Activated gamma-delta T cell treated with Interleukin-2 at 50 U/mL for 16 hours (primary cell): ENCODE measurements at places on chromosomes 7 and 10.

DNA sequence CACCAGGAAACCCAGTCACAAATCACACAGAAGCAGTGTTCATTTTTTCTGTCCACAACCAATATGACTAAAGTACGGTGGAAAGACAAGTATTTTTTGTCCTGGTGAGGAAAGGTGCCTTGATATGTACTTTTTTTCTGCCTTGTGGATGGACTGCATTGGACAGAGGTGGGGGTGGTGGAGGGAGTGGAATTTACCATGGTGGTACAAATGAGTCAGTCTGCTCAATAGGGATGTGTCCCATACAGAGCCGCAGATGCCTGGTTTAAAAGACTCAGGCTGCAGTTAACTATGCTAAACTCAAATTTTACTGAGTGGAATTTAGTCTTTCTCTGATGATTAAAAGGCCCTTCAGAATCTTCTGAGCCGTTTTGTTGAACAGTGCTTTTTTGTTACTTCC is 674.5 kb upstream of the GALNT17 start:
- no peak for DNase-seq

- no peak for DNase-seq
Observed at GRCh38 chr7:99667179-99667578, 12.6 kb downstream of the CYP3A5 start.

GRCh38 chr7:138481447-138482380 is 21.7 kb downstream of the TRIM24 start:
- no peak for DNase-seq

- no peak for DNase-seq
Observed at GRCh38 chr7:77310982-77311381, 105.2 kb downstream of the GSAP start.

DNA sequence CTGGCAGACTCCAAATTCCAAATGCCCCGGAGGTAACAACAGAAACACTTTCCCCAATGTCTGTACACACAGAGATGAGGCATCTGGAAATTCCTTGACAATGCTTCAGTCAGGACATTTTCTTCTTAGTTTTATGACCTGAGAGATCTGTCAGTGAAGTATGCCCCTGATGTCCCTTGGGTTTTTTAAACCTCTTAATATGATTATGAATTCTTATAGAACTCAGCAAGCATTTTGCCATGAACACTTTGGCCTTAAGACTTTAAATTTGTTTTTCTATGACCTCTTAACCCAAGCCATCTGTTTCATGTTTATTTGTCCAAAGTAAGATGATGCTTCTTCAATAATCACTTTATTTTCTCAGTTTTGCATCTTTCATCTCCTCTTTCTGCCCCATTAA is 1206.2 kb downstream of the GATA3 start:
- no peak for DNase-seq

DNA sequence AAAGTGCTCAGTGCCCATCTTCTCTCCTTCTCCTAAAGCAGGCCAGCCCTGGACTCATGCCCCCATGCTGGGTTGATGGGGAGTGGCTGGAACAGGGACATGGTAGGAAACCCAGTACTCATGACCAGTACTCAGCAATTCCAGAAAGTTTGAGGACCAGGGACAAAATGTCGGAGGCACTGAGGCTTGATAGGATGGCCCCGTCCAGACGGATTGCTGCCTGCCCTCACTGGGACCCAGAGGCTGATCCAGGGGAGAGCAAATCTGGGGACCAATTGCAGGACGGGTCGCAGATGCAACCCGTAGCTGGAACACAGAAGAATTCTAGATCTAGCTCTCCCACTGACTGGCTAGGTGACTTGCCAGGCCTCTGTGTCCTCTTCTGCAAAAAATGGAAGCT is 5.1 kb downstream of the ZCCHC24 start:
- DNase-seq, result no peak

- no peak for DNase-seq
Observed at GRCh38 chr7:40714363-40715052, 579.7 kb downstream of the SUGCT start.

- DNase-seq, result no peak
Observed at GRCh38 chr7:131522325-131522930, 34.0 kb downstream of the PODXL start.

DNA sequence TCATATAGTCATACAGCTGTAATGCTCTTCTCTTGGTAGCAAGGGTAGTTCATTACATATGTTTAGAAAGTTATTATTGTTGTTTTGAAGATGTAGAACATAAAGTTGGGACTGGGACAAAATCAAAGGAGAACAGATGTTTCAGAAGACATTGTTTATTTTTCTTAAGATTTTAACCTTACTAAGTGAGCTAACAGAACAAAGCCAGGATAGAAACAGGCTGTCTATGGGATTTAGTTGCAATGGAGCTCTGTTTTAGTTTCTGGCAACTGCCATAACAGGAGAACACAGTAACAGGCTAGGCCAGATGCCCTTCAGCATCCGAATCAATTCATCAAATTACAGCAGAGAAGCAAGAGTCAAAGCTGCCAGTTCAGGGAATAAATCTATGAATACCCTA is 382.4 kb downstream of the ARL4A start:
- DNase-seq, result no peak

- no peak for DNase-seq
Observed at GRCh38 chr7:21020667-21021066, 234.0 kb upstream of the SP8 start.

DNA sequence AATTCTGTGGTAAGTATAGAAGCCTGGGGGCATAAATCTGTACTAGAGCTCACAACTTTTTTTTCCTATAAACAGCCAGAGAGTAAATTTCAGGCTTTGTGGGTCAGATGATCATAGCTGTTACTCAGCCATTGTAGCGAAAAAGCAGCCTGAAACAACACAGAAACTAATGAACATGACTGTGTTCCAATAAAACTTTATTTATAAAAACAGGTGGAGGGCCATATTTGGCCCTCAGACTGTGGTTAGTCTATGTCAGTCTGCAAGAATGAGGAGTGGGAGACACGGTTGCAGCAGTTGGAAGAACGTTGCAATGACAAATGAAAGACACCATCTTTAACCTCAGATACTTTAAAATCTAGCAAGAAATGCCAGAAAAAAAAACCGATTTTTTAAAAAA is 389.6 kb upstream of the PRKCQ start:
- DNase-seq, result no peak

DNA sequence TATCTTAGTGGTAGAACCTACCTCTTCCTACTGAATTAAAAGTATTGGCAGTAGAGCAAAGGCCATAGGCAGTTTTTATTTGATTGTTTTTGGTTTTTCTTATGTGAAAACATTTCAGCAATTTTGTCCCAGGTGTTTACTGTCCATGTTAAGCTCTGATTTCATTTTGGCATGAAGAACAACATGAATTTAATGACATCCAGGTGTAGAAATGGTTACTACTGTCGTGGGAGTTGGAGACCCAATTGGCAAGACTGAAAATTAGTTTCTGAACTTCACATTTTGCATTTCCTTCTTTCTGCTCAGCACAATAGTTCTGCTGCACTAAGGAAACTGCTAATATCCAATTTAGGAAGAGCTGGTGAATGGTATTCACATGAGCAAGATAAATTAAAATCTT is 38.0 kb upstream of the TMEM196 start:
- no peak for DNase-seq

GRCh38 chr10:51896849-51897248 is 197.5 kb upstream of the CSTF2T start:
- DNase-seq, result no peak

GRCh38 chr10:102403115-102403514 is 7.6 kb downstream of the NFKB2 start:
- DNase-seq, result no peak

- no peak for DNase-seq
Observed at GRCh38 chr10:42975558-42976340, 101.1 kb upstream of the RET start.

DNA sequence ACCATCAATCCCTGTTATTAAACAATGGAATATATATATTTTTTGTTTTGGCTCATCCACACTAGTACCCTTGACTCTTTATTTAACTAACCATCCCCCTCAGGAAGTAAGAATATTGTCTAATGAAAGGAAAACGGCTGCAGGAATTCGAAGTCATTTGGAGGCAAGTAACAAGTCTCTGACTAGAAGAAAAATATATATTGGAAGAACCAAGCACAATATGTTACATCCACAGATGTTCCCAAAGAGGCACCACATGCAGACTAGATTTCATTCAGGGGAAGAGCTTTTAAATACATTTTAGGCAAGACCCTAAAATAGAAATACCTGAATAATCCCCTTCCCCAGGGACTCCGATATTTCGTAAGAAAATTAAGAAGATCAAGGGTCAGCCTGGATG is 104.5 kb downstream of the GRM3 start:
- DNase-seq, result no peak

DNA sequence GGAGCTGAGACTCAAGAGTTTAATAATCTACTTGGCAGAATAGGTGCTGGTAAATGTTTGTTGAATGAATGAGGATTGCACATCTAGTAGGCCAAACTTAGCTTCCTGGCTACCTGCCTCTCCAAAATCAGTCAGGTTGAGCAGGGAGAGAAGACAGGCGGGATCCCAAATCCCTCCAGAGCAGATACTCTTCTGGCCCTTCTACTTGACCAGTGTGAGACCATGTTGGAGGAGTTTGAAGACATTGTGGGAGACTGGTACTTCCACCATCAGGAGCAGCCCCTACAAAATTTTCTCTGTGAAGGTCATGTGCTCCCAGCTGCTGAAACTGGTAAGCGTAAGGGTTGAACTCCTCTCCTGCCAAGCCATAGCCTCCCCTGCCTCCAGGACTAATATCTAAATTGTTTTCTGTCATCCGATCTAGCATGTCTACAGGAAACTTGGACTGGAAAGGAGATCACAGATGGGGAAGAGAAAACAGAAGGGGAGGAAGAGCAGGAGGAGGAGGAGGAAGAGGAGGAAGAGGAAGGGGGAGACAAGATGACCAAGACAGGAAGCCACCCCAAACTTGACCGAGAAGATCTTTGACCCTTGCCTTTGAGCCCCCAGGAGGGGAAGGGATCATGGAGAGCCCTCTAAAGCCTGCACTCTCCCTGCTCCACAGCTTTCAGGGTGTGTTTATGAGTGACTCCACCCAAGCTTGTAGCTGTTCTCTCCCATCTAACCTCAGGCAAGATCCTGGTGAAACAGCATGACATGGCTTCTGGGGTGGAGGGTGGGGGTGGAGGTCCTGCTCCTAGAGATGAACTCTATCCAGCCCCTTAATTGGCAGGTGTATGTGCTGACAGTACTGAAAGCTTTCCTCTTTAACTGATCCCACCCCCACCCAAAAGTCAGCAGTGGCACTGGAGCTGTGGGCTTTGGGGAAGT is 2.2 kb upstream of the MBLAC1 start:
- no peak for DNase-seq

DNA sequence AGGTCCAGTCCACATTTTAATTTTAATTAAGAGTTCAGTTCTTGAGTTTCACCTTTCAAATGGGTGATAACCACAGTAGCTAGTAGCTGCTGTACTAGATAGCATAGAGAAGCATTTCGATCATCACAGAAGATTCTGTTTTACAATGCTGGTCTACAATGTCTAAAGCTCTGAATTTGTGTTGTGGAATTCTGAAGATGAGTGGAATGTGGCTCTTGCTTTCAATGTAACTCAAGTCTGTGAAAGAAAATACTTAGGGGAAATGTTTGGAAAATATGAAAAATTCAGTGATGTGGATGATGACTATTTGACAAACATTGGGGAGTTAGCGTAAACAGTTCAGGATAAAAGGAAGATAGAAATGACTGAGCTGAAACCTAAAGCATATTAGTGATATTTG is 139.4 kb downstream of the GNAT3 start:
- DNase-seq, result no peak

GRCh38 chr7:82413237-82413636 is 30.3 kb downstream of the CACNA2D1 start:
- no peak for DNase-seq

DNA sequence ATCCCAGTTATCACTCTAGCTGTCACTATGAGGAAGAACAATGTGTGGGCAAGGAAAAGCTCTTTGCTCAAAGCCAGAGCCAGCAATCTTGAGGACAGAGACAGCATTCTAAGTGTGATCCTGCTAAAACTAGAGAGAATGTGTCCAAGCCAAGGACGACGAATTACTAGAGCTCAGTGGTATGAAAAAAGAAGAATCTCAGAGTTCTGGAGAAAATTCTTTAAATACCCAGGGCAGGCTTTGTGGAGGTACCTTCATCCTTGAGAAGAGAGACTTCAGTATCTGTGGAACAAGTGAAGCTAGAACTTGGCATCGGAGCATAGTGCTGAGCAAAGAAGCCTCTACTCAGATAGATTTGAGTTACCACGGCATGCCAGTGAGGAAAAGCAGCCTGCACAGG is 209.8 kb downstream of the TRIL start:
- no peak for DNase-seq

DNA sequence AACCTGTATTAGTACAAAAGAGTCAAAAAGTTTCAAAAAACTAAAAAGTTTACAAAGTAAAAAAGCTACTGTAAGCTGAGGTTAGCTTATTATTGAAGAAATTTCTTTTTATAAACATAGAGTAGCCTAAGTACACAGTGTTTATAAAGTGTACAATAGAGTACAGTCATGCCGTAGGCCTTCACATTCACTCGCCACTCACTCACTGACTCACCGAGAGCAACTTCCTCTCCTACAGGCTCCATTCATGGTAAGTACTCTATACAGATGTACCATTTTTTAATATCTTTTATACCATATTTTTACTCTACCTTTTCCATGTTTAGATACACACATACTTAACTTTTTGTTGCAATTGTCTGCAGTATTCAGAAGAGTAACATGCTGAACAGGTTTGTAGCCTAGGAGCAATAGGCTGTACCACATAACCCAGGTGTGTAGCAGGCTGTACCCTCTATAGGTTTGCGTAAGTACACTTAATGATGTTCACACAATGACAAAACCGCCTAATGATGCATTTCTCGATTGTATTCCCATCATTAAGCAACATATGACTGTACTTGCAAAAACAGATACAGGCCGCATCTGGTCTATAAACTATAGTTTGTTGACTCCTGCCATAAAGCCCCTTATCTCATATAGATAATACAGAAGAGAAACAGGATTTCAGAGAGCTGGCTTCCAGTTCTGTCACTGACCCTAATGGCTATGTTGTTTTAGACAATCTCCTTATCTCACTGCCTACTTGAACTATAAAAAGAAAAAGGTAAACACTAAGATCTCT is 438.8 kb downstream of the HTR7 start:
- DNase-seq, result no peak

DNA sequence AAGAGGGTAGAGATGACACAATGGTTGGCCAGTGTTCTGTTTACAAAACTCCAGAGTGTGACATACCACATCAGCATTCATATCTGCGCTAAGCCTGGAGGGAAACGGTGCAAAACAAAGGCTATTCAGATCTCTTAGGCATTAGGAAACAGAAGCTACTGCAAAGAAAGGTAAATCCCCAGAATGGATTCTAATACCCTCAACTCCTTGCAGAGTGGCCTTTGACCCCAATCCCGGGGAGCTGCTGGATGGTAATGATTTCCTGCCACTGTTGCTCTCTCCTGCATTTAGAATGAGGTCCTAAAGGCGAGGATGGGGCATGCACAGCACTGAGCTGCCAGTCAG is 65.2 kb downstream of the AOAH start:
- no peak for DNase-seq

- no peak for DNase-seq
Observed at GRCh38 chr7:30690011-30690410, 7.8 kb upstream of the CRHR2 start.

- DNase-seq, result no peak
Observed at GRCh38 chr10:26374426-26374825, 63.7 kb upstream of the APBB1IP start.

- no peak for DNase-seq
Observed at GRCh38 chr10:68997211-68997610, 8.6 kb downstream of the KIFBP start.
